Fibroblast of upper back skin (primary cell): ENCODE measurements at places on chromosomes 11 and 22.
A peak's percentile ranks its signal among the peaks of the same experiment; 100 is the strongest.

- DNase-seq: no peak
These were observed 13.7 kb downstream of the ZBTB44 start for GRCh38 chr11:130301002-130301401.

- DNase-seq: no peak
These were observed 9.3 kb downstream of the RNH1 start for GRCh38 chr11:497565-498296.

- no peak for DNase-seq
These were observed 26.4 kb upstream of the ADORA2A start for GRCh38 chr22:24400726-24401596.

DNA sequence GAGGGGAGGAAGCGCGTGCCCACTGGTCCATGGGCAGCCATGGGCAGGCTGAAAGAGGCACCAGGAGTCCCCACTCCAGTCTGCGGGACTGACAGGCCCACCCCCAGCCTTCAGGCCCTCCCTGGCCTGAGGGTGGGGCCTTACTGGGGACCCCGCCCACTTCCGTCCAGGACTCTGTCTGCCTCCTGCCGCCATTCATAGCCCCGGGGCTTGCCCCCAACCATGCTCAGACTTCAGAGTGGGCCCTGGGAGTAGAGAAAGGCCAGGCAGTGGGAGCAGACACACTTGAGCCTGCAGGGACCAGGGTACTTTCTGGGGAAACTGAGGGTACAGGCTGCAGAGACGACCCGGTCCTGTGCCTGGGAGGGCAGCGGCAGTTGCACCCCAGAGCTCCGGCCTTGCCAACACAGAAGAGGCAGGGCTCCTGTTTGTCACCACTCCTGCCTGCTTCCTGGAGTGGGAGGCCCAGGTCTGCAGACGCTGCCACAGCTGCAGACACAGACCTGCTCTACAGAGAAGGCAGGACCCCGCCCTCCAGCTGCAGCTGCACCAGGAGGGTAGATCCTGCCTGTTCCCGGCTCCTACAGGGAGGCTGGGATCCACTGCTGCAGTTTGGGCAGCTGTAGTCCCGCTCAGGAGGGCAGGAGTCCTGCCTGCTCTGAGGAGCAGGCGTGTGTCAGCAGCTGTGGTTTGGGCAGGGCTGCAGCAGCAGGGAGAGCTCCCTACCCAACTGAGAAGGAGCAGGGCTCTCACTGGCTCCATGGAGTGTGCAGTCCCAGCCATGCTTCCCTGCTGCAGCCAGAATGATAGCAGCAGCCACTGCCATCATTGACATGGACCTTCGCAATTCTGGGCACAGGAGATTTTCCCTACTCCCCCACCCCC lies 387.9 kb upstream of the ANO3 start:
- DNase-seq: no peak

GRCh38 chr11:126548581-126549550 lies 193.4 kb downstream of the ST3GAL4 start:
- DNase-seq: no peak

GRCh38 chr11:79809487-79809886 lies 368.7 kb upstream of the TENM4 start:
- no peak for DNase-seq

DNA sequence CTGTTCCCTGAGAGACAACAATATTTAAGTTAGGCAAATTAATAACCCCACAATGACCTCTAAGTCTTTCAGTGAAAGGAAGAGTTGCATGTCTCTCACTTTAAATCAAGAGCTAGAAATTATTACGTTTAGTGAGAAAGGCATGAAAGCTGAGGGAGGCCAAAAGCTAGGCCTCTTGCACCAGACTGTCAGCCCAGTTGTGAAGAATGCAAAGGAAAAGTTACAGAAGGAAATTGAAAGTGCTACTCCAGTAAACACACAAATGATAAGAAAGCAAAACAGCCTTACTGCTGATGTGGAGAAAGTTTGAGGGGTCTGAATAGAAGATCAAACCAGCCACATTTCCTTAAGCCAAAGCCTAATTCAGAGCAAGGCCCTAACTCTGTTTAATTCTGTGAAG lies 45.0 kb downstream of the BBOX1 start:
- DNase-seq: no peak

DNA sequence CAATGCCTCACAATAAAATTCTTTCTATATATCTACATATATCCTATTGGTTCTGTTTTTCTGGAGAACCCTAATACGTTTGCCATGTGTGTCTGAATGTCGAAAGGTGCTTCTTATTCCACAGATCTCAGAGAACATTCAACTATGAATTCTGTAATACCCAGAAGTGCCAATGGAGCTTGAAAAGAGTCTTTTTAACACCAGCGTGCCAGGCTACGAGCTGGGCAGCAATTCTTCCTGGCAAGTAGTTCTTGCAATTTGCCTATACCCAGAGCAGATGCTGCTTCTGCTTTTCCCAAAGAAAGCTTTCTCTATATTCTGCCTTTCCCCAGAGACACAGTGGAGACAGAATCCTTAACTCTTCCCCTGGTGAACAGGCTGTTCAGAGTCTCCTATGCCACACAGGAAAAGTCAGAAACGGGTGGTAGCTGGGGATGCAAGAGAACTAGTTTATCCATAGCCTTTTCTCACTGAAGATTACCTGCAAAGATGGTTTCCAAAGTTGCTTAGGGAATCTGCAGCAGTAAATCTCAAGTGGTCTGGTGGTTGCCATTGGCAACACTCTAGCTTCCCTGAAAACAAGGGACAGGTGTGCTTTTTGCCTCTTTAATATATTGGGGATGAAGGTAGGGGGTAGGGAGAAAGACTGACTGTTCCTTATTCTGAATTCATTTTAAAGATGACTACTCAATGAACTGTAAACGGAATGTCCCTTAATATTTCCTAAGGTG lies 16.8 kb upstream of the PAFAH1B2 start:
- DNase-seq: no peak

DNA sequence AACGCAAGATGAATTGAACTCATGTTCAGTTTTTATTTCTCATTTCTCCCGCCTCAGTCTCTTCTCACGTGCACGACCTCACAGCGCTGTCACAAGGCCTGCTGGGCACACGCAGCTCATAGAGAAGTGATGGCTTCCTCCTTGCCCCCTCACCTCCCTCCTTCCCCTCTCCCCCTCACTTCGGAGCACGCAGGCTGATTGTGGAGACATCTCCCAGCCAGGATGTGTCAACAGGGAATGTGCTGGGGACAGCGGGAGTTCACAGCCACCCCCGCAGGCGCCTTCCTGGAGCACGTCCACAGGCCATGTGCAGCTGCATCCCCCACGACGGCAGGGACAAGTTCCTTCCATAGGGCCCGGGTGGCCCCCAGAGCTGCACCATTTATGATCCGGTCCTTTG lies 29.1 kb upstream of the KRTAP5-6 start:
- DNase-seq: no peak

GRCh38 chr11:534396-535209 lies 773 bp downstream of the HRAS start:
- DNase-seq: no peak

DNA sequence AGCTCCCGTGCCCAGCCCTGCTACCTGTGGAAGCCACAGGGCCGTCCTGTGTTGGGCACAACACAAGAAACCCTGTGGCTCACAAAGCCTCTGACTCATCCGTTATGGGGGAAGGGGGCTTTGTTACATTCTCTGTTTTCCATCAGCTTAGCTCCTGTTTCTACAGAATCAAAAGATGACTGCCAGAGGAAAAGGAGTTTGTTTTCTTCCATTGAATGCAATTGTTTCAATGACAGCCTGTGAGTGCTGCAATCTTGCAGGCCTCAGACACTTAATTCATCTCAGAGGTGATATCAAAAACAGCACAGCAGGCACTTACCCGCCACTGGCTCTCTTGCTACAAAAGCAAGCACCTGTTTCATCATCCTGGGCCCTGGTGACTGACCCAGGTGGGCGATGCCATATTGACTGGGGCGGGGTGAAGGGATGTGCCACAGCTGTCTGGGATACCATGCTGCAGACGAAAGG lies 194.3 kb downstream of the OPCML start:
- no peak for DNase-seq

DNA sequence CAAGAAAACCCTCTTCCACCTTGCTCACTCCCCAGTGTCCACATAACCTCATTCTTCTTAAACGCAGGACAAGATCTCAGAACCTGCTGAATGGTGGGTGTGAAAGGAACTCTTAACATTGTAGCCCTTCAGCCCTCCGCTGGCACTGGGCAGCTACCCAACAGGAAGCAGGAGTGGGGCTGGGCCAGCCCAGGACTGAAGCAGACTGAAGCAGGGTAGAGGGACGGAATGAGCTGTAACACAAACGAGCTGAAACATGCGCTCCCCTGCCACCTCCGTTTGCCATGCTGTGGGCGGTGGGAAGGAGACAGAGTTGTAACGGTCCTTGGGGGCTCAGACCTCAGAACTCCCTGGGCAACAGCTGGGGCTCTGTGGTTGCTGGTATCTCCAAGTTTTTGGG lies 23.6 kb downstream of the NPAT start:
- DNase-seq: no peak

DNA sequence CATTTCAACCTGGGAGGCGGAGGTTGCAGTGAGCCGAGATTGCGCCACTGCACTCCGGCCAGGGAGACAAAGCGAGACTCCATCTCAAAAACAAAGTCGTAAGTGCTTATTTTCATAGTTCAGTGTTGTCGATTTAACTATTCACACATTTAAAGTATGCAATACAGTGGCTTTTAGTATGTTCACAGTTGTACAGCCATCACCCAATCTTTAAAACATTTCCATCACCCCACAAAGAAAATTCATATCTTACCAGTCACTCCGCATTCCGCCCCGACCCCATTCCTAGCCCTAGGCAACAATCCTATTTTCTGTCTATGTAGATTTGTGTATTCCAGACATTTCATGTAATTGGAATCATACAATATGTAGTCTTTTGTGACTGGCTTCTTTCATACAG lies 11.9 kb downstream of the IPO7 start:
- peak; percentile 41 for DNase-seq

GRCh38 chr22:20952544-20953341 lies 14.3 kb upstream of the AIFM3 start:
- no peak for DNase-seq

GRCh38 chr11:35042913-35043312 lies 96.1 kb upstream of the CD44 start:
- DNase-seq: no peak
